ENCODE measurements at places on chromosomes 13 and 19.

GRCh38 chr19:44752816-44753625 is 4.5 kb downstream of the BCL3 start:
- DNase-seq = peak; percentile 100

- DNase-seq = no peak
These were observed 7.9 kb downstream of the SLC25A23 start for GRCh38 chr19:6451583-6452222.

DNA sequence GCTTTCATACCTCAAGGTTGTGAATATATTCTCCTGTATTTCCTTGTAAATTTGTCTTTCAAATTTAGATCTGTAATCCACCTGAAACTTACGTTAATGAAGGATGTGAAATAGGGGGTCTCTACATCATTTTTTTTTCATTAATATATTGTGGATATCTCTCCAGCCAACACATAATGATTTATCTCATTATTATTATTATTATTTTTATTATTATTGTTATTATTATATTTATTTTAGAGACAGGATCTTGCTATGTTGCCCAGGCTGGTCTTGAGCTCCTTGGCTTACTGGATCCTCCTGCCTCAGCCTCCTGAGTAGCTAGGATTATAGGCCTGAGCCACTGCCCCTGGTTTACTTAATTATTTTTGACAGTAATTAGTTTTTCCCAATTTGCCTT is 4.3 kb upstream of the LIPE start:
- DNase-seq = no peak

DNA sequence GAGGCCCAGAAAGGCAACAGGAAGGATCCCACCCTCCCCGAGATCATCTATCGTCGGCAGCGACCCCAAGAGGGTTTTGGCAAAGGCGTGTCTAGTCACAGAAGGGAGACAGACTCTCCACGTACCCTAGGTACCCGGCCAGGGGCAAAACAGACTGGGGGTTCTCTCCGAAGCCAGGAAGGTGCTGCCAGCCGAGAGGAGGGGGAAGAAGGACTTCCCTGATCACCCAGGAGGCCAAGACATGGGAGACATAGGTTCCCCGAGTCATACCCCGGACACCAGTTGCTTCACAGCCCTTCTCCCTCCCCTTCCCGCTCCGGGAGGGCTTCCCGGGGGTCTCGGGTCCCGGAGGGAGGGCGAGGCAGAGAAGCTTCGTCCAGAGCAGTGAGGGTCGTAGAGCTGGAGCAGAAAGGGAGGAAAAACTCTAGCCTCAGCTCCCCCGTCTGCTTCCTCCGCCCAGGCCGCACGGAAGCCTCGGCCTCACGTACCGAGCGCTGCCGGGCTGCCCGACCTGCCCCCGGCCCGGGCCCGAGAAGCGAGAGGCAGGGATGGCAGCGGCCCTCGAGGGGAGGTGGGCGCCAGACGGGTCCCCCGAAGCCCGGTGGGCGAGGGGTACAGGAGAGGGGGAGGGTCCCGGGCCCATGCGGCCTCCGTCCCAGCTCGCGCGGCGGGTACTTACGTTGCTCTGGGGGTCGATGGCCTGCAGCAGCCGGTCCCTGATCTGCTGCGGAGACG is 644 bp downstream of the MED26 start:
- DNase-seq = peak; percentile 28

GRCh38 chr13:97142452-97142851 is 79.7 kb upstream of the MBNL2 start:
- DNase-seq = no peak

DNA sequence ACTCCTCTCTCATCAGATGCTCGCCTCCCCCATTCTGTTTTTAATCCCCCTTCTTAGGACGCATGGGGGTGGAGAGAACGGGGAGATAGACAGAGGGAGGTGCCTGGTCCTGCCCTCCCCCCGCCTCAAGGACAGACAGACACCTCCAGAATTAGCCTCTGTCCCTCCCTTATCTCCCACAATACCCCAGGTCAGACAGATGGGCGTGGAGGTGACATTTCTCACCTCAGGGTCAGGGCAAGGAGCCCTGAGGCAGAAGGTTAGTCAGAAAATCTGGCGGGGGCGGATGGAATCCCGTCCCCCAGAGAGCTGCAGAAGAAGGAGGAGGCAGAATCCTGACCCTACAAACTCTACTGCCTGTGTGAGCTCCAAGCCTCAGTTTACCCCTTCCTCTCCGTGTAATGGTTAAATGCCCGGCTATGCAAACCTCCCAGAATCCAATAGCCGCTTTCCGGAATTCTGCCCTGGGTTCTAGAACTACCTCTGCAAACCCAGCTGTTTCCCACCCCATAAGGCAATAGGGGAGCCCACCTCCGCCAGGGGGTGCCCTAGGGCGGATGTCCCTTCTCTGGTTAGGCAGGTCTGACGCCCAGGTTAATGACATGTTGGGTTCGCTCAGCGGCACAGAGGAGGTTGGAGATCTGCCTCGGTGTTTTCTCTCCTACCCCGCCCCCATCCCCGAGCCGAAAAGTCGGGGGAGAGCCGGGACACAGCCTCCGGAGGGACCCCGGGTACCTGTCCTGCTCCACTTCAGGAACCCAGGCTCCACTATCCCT is 900 bp downstream of the PPP1R13L start:
- peak; percentile 51 for DNase-seq

- DNase-seq = peak; percentile 44
These were observed 261.3 kb downstream of the DACH1 start for GRCh38 chr13:71605744-71606143.
